ENCODE measurements at places on chromosomes 4 and X.

GRCh38 chrX:153494541-153495361 is at the start of gene BGN:
BGN (plus strand) TSS chrX:153494980; CDS start chrX:153504632, 9,652 bp downstream.
- DNase-seq: no peak

DNA sequence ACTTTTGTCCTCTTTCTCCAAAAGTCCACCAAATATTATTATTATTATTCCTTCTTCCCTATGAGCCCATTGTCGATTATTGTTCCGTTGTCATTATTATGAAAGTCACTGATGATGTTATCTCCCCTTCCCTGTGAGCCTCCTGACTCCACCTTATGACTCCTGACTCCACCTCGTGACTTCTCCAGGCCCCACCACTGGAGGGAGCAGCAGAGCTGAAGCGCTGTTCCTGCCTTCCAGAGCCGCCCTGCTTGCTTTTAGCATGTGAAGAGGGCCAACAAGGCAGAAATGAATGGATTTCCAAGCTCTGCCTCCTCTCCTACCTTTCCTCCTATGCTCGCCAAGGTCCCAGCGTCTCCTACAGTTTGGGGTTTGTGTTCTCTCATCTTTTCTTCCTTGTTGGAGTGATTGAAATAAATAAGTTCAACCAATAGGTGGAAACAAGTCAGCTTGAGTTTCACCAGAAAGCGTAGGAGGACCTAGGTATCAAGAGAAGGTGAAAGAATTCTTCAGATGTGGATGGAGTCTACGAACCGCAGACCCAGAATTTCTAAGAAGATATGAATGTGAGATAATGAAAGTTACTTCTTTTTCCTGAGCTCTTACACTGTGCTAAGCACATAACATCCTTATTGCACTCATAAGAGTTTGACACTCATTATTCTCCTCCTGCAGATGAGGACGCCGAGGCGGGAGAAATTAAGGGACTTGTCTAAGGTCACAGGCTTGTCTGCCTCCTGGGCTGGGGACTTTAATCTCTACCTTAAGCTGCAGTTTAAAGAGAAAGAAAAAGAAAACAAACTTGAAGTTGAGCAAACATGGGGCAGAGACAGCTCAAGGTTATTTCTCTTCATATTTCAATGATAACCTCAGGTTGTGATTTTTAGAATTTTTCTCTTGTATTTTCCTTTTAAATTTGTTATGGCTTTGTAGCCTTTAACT is 26.1 kb downstream of the IGSF1 start:
- no peak for DNase-seq

DNA sequence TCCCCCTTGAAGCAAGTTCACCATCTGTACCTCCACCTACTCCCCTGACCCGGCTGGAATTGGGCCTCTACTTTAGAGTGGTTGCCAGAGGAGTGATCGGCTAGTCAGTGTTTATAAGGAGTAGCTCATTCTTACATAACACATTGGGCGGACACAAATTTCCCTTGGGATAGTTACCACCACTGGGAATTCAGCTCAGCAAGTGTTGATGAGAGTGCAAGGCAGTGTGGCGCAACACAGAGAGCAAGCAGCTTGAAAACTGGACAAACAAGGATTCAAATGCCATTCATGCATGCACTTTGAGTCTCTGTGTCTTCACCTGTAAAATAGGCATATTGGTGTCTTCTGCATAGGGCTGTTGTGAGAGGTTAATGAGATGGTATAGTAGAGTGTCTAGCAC is 92.7 kb downstream of the STK32B start:
- no peak for DNase-seq

GRCh38 chrX:53077207-53078197 is 4.7 kb upstream of the TSPYL2 start:
- DNase-seq: no peak

DNA sequence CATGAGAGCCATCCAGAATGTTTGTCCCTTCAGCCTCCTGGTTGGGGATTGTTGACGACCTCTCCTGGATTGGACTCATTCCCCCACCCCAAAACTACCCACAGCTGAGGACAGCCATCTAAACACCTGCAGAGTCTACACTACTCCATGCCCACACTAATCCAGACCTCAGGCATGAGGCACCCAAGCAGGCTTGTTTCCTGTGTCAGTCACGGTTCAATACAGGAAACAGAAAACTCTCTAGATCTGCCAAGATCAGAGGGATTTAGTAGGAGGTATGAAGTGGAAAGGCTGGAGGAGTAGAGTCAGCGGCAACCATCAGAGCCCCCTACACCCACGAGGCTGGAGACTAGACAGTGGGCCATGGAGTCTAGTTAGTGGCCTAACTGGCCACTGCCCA is 37.7 kb downstream of the HAND2 start:
- no peak for DNase-seq

All from fibroblast of the conjunctiva (primary cell).